Stimulated activated CD4-positive, alpha-beta T cell treated with anti-CD3 and anti-CD28 coated beads, Interleukin-2, amount 100 ng/mL, for 48 hours (primary cell): ENCODE measurements at places on chromosomes 2 and 18.

DNA sequence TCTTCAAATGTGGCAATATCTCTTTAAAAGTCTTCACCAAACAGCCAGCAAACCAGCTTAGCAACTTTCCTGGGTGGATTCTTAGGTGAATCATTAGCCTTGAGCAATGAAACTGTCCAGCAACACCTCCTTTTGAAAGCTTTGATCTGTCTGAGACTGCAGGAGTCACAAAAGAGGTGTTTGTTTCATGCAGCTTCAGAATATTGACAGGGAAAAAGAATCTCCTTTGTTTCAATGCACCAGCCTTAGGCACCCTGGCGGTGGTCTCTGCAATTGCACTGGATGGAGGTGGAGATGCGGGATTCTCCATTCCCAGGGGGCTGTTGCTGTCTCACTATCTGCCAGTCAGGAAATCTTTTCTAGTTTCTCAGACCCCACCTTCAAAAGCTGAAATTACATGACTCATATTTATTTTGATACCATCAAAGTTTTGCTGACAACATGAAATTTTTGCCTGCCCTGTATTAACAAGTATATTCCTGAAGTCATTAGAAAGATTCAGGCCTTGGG, 76.0 kb upstream of the DSG1 start:
- no peak for DNase-seq

GRCh38 chr2:190338453-190338852, 4.9 kb upstream of the INPP1 start:
- no peak for DNase-seq

GRCh38 chr2:173151671-173152401, 76.2 kb downstream of the MAP3K20 start:
- DNase-seq = no peak

DNA sequence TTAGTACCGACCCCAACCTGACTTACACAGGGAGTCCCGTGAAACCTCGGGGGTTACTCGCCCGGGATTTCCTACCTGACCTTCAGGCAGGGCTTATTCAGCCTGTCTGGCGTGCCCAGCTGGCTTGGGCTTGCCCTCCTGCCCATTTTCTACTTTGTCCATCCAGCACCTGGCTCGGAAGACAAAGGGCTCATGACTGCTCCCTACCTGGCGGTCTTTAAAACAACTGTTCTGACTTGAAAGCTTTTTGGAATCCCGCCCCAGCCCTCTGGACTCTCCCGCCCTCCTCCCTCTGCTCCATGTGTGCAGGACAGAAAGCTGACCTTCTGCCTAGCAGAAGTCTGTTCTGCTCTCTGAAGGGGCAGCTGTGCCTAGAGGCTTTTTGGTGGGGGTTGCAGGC, 43.1 kb downstream of the ACKR3 start:
- DNase-seq = no peak

- DNase-seq = no peak
Observed at GRCh38 chr2:27072920-27073319, 1.5 kb upstream of the OST4 start.

- DNase-seq = no peak
Observed at GRCh38 chr2:174792309-174793025, 28.2 kb upstream of the CHRNA1 start.

GRCh38 chr2:85188852-85189251, 55.7 kb downstream of the TCF7L1 start:
- DNase-seq = no peak

- no peak for DNase-seq
Observed at GRCh38 chr2:241773511-241774418, 2.9 kb upstream of the GAL3ST2 start.

DNA sequence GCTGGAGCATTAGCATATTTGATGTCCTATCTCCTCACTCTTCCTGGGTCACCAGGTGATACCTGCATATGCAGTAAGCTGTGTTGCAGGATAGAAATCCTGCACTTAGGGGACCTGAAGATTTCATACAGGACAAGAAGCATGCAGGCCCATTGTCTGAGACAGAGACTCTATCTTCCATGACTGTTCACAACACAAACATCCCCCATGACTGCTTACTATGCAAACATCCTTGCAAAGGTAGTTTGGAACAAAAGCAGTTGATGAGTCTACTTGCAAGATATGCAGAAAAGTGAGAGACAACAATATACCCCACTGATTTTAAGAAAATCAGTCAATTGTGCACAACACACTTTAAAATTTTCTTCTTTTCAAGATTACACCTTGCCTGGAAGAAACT, 108.6 kb upstream of the ZEB2 start:
- DNase-seq = no peak

DNA sequence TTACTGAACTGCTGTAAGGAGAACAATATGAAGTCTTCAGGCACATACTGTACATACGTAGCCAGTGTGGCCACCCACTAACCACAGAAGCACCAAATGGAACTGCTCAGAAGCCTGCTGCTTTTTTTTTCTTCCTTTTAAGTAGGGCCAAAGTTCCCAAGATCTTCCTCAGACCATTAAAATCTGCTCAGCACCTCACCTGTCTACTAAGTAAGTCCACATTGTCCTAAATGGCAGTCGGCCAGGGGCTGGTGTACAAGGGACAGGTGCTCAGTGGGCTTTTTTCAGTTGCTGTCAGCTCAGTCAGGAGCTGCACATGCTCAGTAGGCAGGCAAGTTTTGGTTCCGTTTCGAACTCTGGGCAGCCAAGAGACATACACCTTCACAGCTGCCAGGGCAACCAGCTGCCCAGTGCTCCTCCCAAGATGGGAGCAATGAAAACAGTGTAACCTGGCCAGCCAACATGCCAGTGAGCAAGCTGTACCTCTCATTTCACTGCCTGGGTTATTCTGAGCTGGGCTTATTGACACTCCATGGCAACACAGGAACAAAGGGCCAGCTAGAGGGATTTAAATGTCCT, 86.1 kb downstream of the ACVR1 start:
- DNase-seq = no peak

- no peak for DNase-seq
Observed at GRCh38 chr2:105301646-105302045, 27.9 kb downstream of the TGFBRAP1 start.

- no peak for DNase-seq
Observed at GRCh38 chr2:54455563-54456361, at the start of gene SPTBN1. Gene SPTBN1 (plus strand): TSS chr2:54456327. CDS start chr2:54526419, 70,092 bp downstream.

DNA sequence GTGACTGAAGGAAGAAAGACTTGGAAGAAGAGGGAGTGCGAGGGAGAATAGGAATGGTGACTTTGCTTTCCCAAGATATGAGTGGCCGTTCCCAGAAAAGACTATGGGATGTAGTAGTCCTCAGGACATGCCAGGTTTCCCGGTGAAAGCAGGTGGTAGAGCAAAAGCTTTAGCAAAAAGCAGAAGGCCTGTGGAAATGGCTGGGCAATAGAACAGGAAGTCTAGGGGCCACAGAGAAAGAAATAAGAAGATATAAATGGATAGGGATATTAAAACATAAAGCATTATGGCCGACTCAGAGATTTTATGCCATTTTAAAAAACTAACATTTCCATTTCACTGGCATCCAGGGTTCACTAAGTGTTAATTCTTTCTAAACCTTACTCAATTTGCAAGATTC, 1.2 kb upstream of the SERPINB13 start:
- DNase-seq = no peak

- DNase-seq = no peak
Observed at GRCh38 chr2:234533626-234534025, 36.7 kb upstream of the ARL4C start.

GRCh38 chr2:17257189-17257909, 260.9 kb downstream of the RAD51AP2 start:
- no peak for DNase-seq

GRCh38 chr2:77578354-77578753, 56.2 kb upstream of the LRRTM4 start:
- no peak for DNase-seq

GRCh38 chr2:96198921-96199320, 9.7 kb downstream of the STARD7 start:
- no peak for DNase-seq

DNA sequence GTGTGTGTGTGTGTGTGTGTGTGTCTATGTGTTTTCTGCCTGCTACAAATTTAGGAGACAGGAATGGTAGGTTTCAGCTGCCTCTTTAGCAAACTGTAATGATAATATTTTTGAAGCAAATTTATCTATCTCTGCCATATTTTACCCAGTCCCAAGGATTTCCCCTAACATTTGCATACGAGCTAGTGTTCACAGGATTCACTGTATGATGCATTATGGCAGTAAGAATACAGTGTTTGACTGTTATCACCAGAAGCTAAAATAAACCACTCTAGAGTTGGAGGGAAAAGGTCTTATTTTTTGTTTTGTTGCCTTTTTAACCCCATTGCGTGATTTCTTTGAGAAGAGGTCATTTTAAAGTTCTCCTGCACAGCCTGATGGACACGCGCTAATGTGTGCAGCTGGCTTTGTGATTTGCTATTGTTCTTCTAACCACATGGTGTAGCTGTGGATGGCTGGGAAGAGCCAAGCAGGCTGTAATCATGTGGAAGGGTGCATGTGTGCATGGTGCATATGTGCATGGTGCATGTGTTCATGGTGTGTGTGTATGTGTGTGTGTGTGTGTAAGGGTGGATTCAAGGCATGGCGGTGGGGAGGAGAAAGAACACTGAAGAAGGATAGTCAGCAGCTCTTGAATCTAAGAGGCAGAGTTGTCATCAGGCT, 62.4 kb downstream of the PLB1 start:
- DNase-seq = no peak

DNA sequence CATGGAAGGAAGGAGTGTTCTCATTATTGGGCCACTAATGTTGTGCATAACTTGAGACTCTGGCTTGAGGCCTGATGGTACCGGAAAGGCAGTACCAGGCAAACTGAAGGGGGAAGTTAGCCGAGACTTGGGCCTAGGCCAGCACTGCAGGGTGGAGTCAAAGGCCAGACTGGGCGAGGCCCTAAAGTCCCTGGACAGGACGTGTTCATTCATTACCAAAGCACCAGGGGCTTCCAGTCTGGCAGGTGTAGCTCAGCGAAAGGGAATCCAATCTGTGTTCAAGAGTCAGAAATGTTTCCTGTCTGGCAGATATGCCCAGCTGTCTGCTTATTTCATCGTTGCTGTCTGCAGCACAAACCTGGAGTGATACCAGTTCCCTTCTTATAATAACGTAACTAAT, 4.7 kb upstream of the ITSN2 start:
- DNase-seq = no peak

DNA sequence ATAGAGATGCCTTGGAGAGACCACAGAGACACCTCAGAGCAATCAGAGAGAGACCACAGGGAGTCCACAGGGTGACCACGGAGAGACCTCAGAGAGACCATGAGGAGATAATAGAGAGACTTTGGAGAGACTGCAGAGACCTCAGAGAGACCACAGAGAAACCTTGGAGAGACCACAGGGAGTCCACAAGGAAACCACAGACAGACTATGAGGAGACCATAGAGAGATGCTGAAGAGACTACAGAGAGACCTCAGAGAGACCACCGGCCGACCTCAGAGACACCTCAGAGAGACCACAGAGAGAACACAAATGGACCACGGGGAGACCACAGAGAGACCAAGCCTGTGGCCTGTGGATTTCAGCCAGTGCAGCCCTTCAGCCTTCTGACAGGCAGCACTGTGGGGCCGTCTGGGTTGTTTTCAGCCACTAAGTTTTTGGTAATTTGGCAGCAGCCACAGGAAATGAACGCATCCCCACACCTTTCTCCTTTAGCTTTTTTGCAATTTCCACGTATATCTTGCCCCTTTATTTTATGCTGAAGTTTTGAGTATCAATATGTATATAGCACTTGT, 11.4 kb upstream of the TMEM18 start:
- DNase-seq = no peak

- no peak for DNase-seq
Observed at GRCh38 chr18:58025733-58026132, 18.3 kb upstream of the NEDD4L start.

DNA sequence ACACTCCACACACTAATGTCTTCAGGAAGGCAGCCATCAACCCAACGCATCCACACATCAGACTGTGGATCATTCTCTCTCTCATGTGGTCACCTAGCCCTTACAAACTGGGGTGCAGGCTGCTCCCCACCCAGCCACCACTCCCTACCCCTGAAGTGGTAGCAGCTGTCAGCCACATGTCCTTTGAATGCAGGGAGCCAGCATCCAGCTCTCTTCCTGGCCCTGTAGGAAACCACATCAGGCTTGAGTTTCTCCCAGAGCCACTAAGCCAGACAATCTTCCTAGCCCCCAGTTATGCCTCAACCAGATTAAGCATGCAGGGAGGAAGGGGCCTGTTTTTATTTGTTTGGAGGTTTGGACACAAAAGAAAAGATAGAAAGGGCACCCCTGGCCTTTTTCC, 52.8 kb upstream of the SPP2 start:
- DNase-seq = no peak

DNA sequence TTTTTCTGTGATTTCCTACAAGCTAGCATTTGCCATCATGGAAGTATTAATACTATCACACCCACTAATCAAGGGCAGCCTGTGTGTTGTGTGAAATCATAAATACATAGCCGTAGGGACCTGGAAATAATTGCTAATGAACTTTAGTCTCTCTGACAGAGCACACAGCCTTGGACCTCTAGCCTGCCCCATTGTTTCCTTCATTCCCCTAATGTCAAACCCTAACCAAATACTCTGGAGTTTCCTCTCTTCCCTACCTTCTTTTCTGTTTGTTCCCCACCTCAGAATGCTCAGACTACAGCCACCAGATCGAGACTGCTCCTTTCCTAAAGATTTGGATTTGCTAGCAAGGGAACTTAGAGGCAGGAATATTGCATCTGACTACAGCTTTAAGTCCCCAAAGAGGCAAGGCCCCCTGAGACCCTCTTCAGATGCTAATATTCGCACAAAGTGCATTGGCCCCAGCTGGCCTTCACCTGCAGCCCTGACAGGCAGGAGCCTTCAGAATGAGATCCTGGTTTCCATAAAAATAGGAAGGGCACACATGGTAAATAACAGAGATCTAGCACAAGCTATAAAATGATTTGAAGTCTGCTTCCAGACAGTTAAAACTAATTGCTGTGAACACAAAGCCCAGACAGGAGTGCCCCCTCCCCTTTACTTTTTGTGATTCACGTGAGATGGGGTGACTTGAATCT, 279.2 kb upstream of the DCC start:
- no peak for DNase-seq

GRCh38 chr2:26346454-26347053, at the start of gene ADGRF3:
Gene ADGRF3 (minus strand): TSS chr2:26346789. CDS start chr2:26346234, 555 bp downstream.
- peak; percentile 46 for DNase-seq

DNA sequence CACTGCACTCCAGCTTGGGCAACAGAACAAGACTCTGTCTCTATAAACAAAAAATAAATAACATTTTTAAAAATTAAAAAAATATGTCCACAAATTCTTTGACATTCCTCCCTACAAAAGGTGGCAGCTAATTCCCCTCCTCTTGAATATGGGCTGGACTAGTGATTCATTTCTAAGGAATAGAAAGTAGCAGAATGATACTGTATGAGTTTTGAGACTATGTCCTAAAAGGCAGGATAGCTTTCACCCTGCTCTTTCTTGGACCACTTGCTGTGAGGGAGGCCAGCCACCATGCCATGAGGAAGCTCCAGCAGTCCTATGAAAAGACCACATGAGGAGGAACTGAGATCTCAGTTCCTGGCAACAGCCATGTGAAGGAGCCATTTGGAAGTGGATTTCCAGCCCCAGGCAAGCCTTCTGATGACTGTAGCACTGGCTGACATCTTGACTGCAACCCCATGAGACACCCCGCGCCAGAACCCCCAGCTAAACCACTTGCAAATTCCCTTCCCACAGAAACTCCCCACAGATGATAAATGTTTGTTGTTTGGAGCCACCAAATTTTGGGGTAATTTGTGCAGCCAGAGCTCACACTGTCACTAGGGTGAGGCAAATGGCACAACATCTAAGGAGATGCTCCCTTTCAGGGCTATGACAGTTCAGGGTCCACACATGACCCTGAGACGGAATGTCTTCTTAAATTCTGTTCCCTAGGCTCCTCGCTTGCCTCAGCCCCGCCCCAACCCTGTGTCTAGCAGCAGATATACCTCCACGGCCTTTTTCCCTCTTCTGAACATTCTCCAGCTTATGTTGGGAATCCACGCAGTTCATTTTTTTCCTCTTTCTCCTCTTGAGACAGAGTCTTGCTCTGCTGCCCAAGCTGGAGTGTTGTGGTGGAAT, 17.1 kb upstream of the ATOH8 start:
- DNase-seq = no peak
